ENCODE measurements at places on chromosomes 7 and 10. TPM values are rescaled to one million over a fixed set of nuclear protein-coding genes. Genes with fewer than 3 reads are reported as not detected.

Gene ECHDC3
- total RNA-seq, result 17.8 TPM

Gene TYW1
- total RNA-seq, result 7.8 TPM

Gene LRRC17
- total RNA-seq, result 0.32 TPM

Gene LRRC4
- 16.7 TPM for total RNA-seq

Gene SEPTIN14
- not detected for total RNA-seq

GRCh38 chr7:135109976-135110375 is 37.9 kb upstream of the TMEM140 start:
- ATAC-seq, result no peak

- no peak for ATAC-seq
Measured at GRCh38 chr7:68929781-68930261, 668.5 kb upstream of the AUTS2 start.

DNA sequence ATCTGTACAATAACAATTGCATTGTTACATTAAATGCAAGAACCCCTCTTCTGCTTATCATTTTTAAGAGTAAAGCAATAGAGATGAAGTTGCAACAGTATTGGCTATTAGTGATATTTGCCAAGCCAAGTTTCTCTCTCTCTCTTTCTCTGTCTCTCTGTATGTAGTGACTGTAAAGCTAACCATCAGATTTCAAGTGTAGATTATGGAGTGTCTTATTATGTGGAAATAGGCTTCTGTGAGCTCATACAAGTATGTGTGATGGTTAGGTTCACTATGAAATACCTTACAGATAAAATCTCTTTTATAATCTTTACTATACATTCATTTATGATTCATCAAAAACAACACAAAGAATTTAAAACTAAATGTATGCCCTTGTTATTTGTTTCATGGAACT is 28.6 kb upstream of the NRP1 start:
- no peak for ATAC-seq

DNA sequence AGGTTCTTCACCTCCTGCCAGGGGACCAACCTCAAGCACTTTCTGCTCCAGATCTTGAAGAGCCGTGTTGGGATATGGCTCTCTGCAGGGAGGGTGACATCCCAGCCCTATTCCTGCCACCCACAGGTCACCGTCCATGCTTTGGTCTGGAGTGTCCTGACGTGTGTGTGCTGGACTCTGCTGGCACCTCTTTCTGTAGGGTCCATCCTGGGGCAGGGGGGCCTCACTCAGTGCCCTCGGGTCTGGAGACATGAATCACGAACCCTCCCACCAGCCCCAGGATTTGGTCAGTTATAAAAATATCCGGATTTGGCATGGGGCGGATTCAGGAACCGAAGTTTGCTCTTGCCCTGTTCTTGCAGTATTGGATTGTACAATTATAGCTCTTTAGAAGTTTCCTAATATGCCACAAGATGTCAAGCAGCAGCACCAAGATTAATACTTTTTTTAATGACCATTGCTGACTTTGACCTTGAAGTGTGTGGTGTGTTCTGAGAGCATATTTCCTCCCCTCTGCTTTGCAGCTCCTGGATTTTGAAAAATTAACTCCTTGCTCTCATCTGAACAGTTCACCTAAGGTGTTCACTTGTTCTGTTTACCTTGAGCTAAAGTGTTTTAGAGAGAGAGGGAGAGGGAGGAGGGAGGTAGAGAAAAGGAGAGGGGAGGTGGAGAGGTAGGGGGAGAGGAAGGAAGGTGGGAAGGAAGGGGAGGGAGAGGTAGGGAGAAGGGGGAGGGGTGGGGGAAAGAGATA is 95.4 kb upstream of the SHH start:
- no peak for ATAC-seq

DNA sequence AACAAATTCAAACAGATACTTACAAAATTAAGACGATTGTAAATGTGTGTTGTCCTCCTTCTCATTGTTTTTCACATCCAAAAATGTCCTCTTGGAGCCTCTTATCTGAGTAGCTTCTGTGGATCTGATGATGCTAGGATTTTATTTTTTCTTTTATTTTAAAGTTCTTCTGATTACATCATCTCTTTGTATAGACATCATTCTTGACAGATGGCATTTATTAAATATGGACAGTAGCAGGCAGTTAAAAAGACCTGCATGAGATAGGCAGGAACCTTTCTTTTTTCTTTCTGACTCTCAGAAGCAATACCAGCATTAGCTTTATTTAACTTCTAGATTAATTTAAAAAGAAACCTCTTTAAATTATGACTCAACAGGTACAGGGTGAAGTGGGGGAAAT is at the start of gene RPA3:
TSS of gene RPA3 (minus strand) at position 116 of the 400 bp plus-strand sequence. CDS start 78,189 bp downstream, outside the sequence.
- no peak for ATAC-seq

GRCh38 chr7:44638611-44639557 is 32.5 kb downstream of the OGDH start:
- ATAC-seq, result peak; percentile 89

DNA sequence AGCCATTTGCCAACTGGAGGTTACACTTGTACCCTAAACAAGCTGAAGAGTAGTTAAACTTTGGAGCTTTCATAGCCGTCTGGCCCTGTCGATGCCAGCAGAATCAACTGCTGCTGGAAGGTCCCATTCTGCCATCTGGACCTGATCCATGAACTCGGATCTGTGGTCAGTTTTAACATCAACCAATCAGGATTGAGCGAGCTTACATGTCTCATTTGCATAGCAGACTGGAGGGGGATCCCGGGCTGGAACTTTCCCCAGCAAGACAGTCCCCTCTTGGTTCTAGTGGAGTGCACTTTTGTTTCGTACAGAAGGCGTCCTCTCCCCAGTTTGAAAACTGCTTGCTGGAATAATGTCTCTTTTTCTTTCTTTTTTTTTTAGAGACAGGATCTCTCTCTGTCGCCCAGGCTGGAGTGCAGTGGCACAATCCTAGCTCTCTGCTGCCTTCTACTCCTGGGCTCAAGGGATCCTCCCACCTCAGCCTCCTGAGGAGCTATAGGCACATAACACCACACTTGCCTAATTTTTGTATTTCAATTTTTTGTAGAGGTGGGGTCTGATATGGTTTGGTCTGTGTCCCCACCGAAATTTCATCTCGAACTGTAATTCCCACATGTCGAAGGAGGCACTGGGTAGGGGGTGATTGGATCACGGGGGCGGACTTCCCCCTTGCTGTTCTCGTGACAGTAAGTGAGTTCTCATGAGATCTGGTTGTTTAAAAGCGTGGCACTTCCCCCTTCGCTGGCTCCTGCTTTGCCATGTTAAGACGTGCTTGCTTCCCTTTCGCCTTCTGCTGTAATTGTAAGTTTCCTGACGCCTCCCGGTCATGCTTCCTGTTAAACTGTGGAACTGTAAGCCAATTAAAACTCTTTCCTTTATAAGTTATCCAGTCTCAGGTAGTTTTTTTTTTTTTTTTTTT is 42.8 kb upstream of the SEPHS1 start:
- ATAC-seq, result no peak

DNA sequence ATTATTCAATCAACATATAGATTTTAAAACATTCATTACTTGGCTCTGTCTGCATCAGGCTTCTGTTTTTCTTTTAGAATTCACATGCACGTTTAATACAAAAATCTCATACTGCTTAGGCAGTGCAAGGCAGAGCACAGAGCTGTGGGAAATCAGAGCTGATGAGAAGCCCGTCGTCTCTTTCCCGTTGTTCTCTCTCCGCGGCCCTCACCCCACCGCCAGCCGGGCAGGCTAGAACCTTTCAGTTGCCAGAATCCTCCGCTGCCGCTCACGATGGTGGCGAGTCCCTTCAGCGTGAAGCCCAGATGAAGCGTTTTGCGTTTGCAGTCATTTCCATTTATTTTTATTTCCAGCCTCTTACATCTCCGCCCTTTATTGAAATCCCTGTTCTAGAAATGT is 648.2 kb downstream of the SDK1 start:
- no peak for ATAC-seq

GRCh38 chr7:26777385-26777784 is 87.0 kb downstream of the SKAP2 start:
- ATAC-seq, result no peak

- no peak for ATAC-seq
Measured at GRCh38 chr10:108521827-108522492, 1357.5 kb upstream of the SORCS1 start.

GRCh38 chr7:43363035-43363791 is 219.7 kb upstream of the STK17A start:
- peak; percentile 67 for ATAC-seq
